ENCODE measurements at places on chromosomes 12 and 14.

DNA sequence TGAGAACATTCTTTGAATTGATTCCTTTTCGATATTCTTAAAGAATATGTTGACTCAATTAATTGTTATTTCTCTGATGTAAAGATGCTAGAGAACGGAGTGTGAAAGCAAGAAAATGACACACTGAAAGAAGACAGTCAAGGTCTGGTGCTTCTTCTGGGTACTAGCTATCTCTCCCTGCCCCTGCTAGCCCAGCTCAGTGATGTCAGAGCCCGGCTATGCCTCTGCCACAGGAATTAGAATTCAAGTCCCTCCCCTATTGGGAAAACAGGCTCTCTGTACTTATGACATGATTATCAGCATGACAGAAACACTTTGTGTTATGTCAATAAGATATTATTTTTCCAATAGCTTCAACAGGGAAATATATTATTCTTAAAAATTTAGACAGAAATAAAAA lies 252.4 kb downstream of the KCNC2 start:
- no peak for DNase-seq

- no peak for DNase-seq
Observed at GRCh38 chr12:120429368-120429767, 8.5 kb upstream of the COX6A1 start.

DNA sequence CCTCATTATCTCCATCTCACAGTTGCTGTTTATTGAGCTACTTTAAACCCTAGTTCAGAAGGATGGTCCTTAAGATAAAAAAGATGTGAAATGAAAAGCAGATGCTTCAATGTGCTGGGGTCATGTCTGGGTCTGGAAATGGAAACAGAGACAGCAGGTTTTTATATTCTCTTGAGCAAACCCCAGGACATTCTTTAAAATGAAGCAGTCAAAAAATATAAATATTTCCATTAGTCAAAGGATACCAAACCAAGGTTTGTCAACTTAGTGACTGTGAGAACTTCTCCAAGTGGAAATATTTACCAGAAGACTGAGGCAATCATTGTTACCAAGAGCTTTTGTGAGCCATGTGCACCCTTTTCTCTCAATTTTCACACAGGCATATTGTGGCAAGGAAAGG lies 102.5 kb upstream of the DIO2 start:
- no peak for DNase-seq

DNA sequence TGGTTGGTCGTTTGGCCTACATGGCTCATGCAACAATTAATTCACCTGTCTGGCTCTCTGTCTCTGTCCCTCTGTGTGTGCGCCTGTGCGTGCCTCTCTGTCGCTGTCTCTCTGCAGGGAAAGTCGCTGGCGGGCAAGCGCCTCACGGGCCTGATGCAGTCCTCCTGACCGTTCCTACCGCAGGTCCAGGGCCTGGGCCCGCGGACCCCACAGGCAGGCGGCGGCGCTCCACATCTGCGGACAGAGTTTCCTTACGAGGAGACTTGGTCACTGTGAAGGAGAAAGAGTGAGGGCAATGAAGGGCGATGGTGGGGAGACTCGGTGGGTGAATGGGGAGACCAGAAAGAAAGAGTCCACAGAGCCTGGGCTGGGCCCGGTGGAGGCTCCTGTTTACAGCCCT lies 331.6 kb downstream of the DPF3 start:
- no peak for DNase-seq

GRCh38 chr12:87365423-87365822 lies 663.8 kb downstream of the C12orf50 start:
- DNase-seq: no peak

DNA sequence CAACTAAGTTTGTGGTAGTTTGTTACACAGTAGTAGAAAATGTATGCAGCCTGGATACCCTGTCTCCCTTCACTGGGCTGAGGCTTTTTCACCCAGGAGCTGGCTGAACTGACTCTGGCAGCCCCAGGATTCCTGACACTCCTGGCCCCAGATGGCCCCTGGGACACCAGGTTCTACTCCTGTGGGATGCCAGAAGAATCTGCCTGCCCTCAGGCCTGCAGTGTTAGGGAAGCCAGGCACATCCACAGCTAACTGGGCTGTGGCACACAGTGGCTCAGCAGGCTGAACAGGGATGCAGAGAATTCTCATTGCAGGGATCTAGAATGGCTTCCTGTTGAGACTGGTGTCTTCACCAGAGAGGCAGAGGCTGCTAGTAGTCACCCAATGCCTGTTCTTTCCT lies 8.5 kb downstream of the IFI27 start:
- no peak for DNase-seq

GRCh38 chr12:46944088-46944487 lies 118.3 kb upstream of the SLC38A4 start:
- no peak for DNase-seq

- no peak for DNase-seq
Observed at GRCh38 chr12:6198051-6198450, 2.1 kb upstream of the CD9 start.

DNA sequence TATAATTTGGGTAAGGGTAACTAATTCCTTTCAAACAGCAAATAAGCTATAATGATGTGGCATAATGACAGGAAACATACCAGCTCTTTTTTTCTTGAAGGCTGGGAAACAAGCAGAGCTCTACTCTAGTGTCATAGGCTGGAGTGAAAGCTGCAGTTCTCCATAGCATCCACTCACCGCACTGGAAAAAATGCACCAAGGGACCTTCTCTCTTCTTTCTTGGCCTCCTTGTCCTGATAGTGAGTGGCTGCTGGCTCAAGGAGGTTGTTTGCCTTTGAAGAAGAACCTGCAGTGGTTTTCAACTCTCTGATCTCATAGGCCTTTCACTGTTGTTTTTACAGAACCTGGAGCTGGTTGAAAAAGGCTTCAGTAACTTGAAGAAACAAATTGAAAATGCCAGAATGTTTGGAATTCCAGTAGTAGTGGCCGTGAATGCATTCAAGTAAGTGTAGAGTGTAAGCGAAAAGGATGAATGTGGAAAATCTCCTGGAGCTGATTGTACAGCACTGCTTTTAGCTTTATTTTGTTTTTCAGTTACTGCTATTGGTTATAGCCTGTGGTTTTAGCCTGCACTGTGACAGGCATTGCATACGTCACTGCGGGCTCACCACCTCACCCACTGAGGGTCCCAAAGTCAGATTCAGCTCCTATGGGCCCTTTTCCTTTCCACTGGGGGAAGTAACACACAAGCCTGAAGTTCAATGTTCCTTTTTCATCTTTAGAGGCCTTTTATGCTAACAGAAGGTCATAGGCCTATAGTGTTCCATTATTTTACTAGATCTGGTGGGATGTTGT lies 17.2 kb upstream of the AKAP5 start:
- DNase-seq: no peak

- no peak for DNase-seq
Observed at GRCh38 chr12:108833355-108833733, 24.0 kb downstream of the SSH1 start.

- DNase-seq: no peak
Observed at GRCh38 chr12:75699728-75700496, 188.5 kb upstream of the KRR1 start.

DNA sequence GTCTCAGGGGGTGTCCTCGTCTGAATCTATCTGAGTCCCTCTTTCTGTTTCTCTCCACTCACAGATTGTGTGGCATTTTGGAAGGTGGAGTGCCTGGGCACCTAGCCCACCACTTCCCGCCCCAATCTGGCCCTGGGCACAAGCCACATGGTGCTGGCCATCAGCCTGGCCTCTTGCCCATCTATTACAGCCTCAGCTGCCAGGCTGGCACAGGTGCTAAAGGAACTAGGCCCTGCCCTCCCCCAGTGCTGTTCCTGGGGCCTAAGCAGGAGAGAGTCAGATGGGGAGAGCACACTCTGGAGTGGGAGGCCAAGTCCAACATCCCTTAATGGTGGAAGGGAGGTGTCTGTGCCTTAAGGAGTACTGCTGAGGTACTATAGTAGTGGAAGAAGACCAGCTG lies 8.3 kb upstream of the CALCOCO1 start:
- no peak for DNase-seq

- no peak for DNase-seq
Observed at GRCh38 chr14:70755655-70756054, 53.7 kb downstream of the MAP3K9 start.

- DNase-seq: no peak
Observed at GRCh38 chr14:102492531-102492910, 17.1 kb downstream of the ANKRD9 start.

DNA sequence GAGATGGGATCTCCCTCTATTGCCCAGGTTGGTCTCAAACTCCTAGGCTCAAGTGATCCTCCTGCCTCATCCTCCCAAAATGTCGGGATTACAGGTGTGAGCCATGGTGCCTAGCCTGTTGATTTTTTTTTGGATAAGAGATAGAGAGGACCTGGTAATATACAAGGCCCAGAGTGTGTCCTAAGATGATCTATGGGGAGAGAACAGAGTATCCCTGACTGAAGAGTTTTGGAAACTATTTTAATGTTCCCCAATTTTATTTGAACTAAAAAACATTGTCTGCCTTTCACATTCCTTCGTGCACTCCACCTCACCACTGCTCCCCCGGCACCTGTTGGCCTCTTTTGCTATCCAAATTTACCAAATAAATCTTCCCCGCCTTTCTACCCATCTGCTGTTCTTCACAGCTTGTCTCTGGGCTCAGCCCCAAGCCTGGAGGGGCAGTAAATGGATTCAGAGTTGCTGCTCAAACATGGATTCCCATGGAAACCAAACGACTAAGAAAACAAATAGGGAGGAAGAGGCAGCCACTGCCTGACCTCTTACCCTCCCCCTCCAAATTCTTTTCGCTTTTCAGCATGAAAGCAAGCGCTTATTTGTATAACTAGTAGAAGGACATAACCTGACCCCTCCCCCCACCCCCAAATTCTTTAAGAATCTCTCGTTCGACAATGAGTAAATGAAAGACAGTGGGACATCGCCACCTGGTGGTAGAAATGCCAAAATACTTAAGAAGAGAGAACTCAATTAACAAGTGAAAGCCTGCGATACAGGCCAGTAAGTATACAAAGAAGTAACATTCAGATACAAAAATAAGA lies 22.6 kb downstream of the OR10G3 start:
- peak; percentile 85 for DNase-seq

GRCh38 chr12:7915661-7916403 lies 20.2 kb downstream of the SLC2A3 start:
- DNase-seq: no peak

DNA sequence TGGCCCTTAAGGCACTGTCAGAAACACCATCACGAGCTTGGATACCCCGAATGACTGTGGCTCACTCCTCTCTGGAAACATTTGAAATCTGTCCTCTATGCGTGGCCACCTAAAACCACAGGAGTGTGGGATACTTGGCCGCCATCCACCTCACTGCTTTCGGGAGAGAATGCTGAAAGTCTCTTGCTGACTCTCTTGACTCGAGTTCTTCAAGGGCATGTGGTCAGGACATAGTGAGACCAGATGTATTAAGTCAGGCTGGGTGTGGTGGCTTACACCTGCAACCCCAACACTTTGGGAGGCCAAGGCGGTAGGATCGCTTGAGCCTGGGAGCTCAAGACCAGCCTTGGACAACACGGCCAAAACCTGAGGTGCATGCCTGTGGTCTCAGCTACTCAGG lies 174.7 kb upstream of the ALG10B start:
- DNase-seq: no peak

GRCh38 chr12:100795800-100796179 lies 1.2 kb downstream of the ANO4 start:
- no peak for DNase-seq

- no peak for DNase-seq
Observed at GRCh38 chr12:2662524-2662923, 132.2 kb upstream of the FKBP4 start.

- no peak for DNase-seq
Observed at GRCh38 chr14:33941718-33942117, 9.2 kb downstream of the EGLN3 start.

- DNase-seq: no peak
Observed at GRCh38 chr14:74599946-74600345, 12.1 kb downstream of the LTBP2 start.

DNA sequence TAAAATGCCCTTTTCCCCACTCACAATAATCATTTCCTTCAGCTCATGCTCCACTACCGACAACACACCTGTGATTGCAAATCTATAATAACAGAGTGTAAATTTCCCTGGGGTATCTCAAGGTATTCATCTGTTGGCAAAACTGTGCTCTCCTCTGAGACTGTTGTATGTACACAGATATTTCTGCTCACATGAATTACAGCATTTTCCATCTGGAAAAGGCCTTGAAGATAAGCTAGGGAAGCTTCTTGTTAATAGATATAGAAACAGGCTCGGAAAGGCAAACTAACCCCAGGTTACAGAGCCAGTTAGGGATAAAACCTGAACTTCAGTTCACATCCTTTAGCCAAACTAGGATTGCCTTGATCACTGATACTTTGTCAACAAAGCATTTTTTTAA lies 210.4 kb upstream of the KRR1 start:
- no peak for DNase-seq

GRCh38 chr12:42666671-42667243 lies 77.2 kb upstream of the PRICKLE1 start:
- DNase-seq: no peak

DNA sequence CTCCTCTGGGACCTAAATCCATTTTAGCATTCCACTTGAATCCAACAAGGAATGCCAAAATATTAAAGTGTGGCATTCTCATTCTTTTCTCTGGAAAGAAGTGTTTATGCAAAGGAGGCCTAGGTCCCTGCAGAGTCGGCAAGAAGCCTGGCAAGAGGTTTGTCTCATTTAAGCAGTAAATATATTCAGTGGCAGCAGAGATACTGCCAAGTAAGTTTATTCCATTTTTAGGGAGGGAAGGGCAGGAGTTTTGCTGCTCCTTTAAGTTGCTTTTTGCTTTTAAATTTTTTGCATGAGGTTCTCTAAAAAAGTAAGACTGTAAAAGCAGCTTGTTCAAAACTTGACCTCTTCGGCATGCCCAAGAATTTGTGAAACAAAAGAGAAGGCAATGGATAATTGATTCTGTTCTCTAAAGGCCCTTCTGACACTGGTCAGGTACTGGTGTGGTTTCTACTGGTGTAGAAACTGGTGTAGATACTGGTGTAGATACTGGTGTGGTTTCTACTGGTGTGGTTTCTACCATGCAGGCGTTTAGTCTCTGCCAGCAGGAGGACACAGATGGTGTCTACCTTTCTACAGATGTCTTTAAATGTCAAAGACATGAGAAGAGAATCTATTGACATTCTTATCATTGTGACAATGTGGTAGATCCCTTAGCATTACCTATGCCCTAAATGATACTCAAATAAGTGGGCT lies 107.3 kb downstream of the SAMD4A start:
- DNase-seq: no peak

DNA sequence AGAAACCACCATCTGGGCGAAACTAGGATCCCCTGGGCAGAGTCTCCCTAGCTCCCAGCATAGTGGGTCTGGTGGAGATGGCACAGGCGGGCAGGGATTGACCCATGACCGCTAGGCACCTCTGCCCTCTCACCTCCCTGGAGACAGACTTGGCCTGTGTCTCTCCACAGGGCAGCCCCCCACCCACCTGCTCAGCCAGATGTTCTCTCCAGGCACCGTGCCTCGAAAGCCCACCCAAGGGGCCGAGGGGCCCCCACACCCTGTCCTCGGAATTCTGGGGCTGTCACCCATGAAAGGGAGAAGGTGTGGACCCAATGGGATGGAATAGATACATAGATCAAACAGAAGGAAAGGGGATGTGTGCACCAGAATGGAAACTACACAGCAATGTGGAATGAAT lies 229.1 kb upstream of the RTL1 start:
- no peak for DNase-seq

GRCh38 chr12:105600911-105601545 lies 270.5 kb downstream of the C12orf75 start:
- no peak for DNase-seq

Measured in CD4-positive, alpha-beta T cell treated with Interleukin-12 subunit alpha and Interleukin-12 subunit beta, for 1 hour (primary cell).